Type B pancreatic cell (in vitro differentiated cells): ENCODE measurements at places on chromosomes 7 and 10.

- DNase-seq, result no peak
Measured at GRCh38 chr7:141710301-141710700, 2.1 kb downstream of the WEE2 start.

DNA sequence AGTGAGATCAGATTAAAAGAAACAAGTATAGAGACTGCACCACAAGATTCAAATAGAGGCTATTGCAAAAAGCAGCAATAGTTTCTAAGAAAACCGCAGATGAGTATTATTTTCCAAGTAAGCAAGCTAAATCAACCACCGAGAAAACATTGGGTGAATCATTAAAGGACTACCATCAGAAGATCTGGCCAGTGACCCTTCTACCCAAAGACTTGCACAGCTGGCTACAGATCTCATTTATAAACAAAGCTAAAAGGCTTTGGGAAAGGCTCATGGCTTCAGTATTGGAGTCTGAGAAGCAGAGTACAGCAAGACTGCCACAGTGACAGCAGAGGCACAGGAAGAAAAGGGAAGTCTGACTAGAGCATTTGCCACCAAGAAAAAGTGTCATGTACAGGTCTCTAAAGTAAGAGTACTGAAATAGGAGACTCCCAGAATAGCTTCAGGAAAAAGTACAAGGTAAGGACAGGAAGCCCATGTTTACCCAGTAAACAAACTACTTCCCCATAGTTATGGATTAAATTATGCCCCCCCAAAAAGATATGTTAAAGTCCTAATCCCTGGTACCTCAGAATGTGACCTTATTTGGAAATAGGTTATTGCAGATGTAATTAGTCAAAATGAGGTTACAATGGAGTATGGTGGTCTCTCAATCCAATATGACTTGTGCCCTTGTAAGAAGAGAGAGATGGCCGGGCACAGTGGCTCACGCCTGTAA lies 19.0 kb downstream of the STEAP1 start:
- DNase-seq, result no peak

DNA sequence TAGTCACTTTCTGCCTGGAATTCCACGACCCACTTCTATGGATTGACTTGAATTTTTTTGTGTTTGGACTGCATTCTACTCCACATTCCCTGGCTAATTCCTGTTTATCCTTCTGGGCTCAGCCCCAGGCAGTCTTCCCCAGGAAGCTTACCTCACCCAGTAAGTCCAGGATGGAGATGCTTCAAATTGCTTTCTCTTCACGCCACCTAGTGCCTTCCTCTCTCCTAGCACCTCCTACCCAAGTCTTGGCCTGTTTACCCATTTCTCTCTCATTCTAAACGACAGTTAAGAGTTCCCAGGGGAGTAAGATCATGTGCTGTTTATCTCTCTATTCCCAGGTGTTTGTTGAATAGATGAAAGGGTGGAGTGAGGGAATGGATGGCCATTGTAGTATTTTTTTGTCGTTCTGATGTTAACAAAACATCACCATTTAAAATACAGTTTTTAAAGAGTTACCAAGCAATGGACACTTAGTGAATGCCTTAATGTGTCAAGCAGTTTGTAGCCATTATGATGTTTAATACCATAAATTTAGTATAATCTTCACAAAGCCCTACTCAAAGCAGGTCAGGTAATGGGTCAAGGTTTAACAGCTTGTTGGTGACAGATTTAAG lies 45.5 kb upstream of the TARP start:
- DNase-seq, result no peak

DNA sequence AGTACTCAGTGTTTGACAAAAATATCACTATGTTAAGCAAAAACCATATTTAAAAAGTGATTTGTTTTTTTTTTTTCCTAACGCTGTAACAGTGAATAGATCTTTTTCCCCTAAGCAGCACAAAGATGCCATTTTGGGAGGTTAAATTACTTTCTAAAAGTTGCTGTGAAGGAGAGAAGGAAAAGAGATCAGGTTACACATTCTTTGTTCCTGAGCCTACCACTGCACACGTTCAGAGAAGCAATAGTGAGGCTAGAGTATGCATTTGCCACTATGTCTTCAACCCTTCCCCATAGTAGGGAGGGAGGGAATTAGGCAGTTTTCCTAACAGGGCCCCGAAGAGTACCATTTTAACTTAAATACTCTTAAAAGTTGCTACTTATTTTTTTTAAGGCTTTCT lies 38.9 kb downstream of the BMPR1A start:
- no peak for DNase-seq

DNA sequence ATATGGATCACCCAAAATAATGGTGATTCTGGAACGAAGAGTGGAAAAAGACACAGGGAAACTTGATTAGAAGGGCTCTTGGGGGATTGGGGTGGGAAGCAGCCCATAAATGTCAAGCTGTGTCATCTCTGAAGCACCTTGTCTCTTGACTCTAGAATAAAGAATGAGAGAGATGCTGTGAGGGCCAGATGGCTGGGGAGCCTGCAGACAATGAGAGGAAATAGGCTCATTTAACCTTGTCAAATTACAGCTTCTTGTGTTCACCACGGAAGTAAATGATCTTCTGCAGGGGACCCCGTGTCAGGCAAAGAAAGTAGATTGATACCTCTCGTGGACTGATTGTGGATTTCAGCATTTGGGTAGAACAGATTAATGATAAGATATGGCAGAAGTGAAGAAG lies 159.3 kb downstream of the ST7 start:
- no peak for DNase-seq

DNA sequence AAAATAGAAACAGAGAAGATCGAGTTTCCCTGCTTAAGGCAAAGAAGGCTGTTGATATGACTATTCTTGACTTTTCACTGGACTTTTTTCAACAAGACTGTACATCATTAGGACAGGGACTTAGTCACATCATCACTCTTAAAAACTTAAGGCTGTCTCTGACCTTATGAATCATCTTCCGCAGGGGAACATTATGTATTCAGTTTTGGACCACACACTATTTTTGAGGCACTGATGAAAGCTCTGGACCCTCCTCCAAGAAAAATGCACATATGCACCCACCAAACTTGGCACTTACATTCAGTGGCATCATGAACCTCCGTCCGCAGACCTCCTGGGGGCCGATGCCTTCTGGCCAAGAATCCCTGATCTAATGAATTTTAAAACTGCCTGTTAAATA lies 96.4 kb downstream of the CALD1 start:
- DNase-seq, result no peak

GRCh38 chr10:59011972-59012632 lies 164.3 kb upstream of the PHYHIPL start:
- DNase-seq, result no peak

GRCh38 chr10:119724593-119725516 lies 995 bp upstream of the INPP5F start:
- DNase-seq, result no peak

- peak; percentile 42 for DNase-seq
Measured at GRCh38 chr10:124573726-124574455, 112.3 kb downstream of the LHPP start.

DNA sequence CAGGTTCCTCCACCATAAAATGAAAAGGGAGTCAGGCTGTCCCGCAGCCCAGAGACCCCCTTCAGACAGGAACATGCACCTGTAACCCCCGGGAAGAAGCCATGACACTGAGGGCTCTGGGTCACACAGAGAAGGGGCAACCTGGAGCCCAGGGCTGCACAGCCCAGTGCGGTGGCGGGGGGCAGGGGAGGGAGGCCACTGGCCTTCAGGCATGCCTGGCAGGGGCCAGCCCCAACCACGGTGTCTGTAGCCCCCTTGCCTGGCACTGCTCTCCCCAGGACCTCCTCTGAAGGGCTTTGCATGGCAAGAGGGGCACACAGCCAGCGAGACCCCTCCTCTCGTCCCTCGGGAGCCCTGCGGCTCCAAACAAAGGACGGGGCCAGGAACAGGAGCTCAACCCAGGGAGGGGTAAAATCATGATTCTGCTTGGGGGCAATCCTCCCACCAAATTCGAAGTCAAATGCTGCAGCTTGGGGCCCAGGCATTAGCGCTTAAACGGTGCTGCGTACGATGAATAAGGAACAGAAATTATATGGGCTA lies 235.1 kb downstream of the MAD1L1 start:
- DNase-seq, result no peak

DNA sequence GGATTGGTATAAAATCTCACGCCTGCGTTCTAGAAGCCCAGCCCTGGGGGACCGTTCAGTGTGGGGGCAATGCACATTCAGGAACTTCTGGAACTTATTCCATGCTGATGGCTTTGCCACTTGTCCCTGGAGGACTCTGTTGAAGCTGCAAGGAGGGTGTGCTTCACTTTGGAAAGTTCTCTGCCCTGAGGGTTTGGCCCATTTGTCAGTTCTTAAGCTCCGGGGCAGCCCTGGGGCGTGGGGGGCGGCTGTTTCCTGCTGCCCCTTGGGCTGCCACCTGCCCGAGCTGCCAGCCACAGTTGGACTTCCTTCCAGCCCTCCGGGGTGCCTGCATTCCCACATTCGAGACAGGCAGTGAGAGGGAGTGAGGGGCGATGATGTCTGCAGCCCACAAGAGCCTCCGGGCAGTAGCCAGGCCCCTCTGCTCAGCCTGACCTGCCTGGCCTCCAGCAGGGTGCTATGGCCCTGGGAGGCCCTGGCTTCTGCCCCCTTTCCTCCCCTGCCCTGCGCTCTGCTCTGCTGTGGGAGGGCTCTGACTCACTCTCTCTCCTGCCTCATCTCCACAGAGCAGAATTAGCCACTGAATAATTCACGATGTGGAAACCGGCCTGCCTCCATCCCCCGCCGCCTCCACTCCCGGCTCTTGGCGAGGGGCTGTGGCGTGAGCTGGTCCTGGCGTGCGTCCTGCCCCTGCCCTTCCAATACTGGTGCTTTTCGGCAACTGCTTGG lies 1.9 kb downstream of the TTYH3 start:
- DNase-seq, result no peak

DNA sequence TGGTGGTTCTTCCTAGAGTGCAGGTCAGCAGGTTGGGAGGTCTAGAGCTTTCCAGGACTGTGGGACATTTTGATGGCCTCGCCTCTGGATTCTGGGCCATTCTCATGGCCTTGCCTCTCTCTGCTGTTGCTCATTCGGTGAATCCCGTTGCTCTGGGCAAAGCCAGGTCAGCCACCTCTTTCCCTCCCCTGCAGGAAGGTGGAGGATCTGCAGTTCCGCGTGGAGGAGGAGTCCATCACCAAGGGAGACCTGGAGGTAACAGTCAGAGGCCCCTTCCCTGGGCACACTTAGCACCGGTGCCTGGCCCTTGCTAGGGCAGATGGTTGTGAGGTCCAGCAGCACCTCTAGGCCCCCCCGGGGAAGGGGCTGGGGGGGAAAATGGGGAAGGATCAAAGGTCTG lies 74.9 kb downstream of the CLIP2 start:
- no peak for DNase-seq

- no peak for DNase-seq
Measured at GRCh38 chr7:33562996-33563395, 342.3 kb upstream of the BMPER start.

DNA sequence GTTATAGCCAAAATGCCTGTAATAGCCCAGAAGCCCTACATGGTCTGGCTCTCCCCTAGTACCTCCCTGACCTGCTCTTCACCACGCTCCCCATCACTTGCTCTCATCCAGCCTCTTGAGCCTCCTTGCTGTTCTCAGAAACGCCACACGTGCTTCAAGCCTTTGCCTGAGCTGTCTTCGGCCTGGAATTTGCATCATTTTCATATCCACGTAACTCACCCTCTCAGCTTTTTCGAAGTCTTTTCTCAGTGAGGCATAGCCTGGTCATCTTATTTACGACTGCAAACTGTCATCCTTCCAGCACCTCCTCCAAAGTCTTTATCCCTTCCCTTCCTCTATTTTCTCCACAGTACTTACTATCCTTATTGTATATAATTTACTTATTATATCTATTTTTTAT lies 151.0 kb upstream of the AHR start:
- DNase-seq, result no peak

GRCh38 chr7:27178366-27178765 lies 4.2 kb upstream of the HOXA10 start:
- DNase-seq, result no peak

DNA sequence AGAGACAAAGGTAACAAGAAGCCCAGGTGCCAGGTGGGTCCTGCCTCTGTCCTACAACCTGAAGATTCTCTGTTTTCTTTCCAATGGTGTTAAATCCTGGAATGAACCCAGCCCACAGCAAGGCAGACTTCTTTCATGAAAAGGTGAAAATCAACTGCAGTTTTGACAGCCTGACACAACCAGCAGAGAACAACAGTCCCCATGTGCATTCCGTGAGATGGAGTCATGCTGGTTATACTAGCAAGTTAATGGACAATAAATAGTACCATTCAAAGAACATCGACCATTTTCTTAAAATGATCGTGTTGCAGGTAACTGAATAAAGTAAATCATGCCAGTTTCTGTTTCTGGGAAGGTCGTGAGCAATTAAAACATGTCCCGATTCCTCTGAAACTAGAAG lies 131.5 kb downstream of the SFMBT2 start:
- DNase-seq, result no peak

DNA sequence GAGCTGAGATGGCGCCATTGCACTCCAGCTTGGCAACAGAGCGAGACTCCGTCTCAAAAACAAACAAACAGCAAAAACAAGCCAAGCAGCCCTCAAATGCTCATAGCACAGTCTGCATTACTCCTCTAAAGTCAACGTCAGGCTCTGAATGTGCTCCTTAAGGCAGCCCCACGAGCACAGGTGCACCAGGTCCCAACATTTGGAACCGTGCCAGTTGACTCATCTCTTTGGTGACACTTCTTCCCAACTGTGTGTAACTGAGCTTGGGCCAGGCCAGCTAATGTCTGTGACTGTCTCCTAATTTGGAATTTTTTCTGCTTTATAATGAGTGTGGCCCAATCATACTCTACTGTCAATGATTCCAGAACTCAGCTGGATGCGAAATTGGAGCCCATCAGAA lies 66.3 kb upstream of the EFCAB10 start:
- DNase-seq, result no peak

GRCh38 chr10:128860574-128860973 lies 606.5 kb upstream of the MGMT start:
- no peak for DNase-seq

DNA sequence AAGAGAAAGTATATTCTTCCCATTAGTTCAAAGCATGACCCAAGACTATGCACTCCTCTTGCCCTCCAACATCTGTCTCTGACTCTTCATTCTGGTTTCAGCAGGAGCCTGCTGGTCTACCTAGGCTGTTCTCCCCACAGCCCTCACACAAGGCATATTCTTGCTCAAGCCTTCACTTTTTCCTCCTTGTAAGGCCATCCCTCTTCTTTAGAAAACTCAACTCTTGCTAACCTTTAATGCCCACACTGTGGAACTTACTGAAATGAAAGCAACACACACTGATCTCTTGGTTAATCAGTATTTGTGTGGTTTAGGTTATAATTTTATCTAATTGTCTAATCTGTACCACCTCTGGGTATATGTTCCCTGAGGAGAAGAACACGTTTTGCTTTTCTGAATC lies 75.8 kb downstream of the PRKCQ start:
- no peak for DNase-seq

- no peak for DNase-seq
Measured at GRCh38 chr7:16657656-16658279, 11.8 kb downstream of the BZW2 start.

GRCh38 chr7:83976302-83976701 lies 218.3 kb downstream of the SEMA3A start:
- no peak for DNase-seq
